Amygdala (tissue), 56 donors: ENCODE measurements at places on chromosomes 2 and 18.
A peak's percentile ranks its signal among the peaks of the same experiment; 100 is the strongest.

- DNase-seq = no peak
These were observed 14.8 kb downstream of the HS6ST1 start for GRCh38 chr2:128303911-128304310.

DNA sequence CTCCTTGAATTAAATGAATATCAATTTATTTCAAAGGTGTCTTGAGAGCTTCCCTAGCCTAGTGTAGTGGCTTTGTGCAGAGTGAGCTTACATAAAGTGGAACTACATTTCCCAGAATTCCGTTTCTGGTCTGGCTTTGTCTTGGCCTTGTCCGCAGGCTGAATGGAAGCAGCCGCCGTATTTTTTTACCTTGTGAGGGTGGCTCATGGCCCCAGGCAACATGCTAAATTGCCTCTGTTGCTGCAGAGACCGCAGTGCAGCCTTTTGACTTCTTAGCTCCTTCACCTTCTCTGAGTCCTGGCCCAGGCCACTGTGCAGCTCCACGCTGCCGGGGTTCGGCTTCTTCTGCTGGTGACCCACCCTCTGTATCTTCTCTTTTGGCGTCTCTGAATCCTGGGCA lies 114.8 kb upstream of the SLC38A11 start:
- no peak for DNase-seq

GRCh38 chr18:11762429-11762828 lies 73.4 kb downstream of the GNAL start:
- no peak for DNase-seq

DNA sequence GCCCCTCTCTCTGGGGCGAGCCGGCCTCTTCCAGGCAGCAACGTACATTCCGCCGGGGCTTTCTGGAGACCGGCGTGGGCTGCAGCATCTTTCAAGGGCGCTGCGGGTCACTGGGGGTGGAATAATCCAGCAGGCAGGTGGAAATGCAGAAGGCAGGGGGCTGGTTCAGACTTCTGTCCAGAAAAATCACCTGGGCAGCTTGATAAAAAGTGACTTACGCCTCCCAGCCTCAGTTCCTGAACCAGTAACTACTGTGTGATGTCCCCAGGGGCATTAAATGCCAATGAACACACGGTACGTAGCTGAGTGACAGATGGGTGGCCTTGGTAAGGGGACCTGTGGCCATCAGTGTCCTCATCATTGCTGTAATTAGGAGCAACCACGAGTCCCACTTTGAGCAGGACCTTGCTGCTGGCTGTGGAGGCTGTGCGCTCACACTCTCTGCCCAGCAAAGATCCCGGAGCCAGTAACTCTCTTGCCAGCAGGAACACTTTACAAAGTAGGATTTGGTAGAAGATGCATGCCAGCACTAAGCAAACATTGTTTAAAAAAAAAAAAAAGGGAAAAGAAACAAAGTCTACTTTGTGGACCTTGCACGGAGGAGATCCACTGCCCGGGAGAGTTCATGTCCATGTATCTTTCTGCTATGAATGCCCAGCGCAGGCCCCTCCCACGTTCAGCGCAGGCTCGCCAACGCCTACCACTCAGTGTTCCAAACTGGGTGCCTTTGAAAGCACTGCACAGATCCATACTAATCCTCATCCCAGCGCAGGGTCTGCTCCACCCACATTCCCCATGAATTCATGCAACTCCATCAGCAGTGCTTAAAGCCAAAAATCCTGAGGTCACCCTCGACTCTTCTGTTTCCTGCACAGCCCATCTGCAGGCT lies 177.3 kb downstream of the HDAC4 start:
- DNase-seq = peak; percentile 61

DNA sequence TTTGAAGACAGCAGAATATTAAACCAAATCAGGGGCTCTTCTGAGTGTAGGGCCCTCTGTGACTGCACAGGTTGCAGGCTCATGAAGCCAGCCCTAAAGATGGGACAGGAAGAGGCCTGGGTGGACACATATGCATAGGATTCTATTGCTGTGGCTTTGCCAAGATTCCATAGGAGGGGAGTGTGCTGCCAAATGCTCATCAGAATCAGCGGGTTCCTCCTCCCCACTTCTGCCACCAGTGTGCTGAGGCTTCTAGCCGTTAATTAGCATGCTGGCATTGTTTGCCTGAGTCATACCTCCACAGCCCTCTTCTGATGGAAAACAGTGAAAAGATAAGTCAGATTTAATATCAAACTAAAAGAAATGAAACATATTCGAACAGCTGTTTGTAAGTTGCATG lies 103.9 kb upstream of the TMEFF2 start:
- DNase-seq = no peak
